ENCODE measurements at places on chromosomes 6 and 20.
A peak's percentile ranks its signal among the peaks of the same experiment; 100 is the strongest.

DNA sequence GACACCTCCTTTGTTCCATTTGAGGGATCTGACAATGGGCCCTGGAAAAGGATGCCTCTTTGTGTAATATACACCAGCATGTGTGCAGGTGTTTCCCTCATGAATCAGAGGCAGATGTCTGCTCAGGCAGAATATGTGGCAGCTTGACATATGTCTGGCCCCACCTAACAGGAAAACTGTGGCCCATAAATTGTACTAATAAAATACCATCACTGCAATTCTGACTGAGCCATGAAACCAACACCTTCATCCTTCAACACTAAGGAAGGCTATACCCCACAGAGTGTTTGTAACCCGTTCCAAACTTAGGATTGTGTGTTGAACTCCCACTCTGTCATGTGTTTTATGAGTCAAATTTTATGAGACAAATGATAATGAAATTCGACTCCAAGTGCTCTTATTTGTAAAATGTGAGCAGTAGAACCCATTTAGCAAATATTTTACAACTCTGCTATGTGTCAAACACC lies 22.7 kb downstream of the LAMA4 start:
- no peak for DNase-seq

DNA sequence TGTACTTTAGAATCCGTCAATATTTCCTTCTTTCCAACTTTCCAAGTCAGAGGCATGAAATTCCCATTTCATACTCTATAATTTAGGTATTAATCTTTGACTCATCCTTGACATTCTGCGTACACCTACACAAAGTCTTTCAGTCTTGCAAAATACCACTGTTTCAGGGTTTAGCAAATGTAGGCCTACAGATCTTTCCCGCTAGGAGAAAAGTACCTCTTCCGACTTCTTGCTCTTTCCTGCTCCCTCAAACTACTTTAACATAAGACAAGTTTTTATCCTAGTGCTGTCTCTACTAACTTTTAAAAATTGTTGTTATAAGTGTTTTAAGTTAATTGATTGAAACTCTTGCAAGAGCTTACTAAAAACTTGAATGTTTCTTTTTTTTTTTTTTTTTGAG lies 18.3 kb upstream of the PHACTR1 start:
- no peak for DNase-seq

DNA sequence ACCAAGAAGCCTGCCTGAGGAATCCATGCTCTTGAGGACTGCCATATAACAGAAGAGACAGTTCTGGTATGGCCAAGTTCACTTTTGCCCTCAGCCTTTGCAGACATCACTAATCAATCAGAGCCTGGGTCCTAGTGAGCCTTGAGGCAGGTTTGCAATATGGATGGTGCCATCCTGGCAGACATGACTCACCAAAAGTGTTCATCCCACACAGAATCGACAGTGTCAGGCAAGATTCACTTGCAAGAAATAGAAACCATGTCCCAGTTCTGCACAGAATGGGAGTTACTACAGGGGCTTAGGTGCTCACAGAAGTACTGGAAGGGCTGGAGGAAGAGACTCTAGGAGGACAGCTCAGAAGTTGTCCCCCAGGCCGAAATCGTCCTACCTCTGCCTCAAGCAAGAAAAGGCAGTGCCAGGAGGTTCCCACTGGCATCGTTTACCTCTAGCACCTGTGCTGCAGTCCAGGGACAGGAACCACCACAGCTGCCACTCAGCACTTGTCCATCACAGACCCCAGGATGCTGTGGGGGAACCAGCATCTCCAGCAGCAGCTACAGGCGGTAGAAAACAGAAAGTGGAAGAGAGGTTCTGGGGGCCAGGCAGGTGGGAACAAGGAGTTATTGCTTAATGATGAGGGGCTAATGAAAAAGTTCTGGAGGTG lies 42.6 kb upstream of the PHACTR3 start:
- no peak for DNase-seq

DNA sequence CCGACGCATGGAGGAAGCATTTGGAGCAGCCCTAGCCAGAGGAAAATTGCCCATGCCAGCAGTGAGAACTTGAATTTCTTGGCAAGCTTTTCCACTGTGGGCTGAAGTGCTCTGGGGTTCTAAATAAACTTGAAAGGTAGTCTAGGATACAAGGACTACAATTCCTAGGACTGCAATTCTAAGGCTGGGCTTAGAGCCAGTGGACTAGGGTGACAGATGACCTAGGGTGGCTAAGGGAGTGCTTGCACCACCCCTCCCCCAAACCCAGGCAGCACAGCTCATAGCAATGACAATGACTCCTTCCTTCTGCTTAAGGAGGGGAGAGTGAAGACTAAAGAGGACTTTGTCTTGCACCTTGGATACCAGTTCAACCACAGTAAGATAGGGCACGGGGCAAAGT lies 122.3 kb downstream of the THBS2 start:
- no peak for DNase-seq

- no peak for DNase-seq
Measured at GRCh38 chr20:21982559-21982958, 277.1 kb downstream of the PAX1 start.

DNA sequence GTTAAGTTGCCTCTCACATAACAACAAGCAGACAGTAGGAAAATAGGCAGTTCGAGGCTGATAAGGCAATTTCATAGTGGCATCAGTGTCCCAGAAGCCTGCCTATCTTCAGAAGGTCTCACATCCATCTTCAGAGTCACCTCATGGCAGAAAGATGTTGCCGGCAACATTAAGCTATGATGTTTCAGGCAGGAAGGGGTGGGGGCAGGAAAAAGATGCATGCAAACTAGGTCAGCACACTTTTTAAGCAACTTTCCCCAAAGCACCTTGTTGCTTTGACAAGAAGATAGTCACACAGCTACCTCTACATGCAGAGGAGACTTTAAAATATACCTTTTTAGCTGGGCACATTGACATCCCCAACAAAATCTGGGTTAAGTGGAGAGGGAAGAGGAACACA lies 43.2 kb upstream of the SMIM8 start:
- DNase-seq, result no peak

GRCh38 chr6:143608906-143609305 lies 68.9 kb upstream of the PHACTR2 start:
- DNase-seq, result no peak

DNA sequence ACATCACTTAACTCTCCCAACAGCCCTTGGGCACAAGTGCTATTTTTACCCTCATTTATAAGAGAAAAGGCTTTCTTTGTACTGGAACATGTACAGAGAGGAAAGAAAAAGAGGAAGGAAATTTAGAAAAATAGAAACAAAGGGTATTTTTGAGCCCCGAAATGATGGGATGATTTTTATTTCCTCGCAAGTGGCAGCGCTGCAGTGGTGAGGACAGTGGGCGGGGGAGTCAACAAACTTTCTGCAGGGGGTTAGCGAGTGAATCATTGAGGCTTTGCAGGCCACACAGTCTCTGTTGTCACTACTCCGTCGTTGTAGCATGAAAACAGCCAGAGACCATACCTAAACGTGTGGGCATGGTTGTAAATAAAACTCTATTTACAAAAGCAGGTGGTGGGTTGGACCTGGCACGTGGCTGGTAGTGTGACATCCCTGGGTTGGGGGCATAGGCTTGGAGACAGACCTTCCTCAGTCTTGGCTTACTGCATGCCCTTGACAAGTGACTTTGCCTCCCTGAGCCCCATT lies 25.5 kb upstream of the OCSTAMP start:
- no peak for DNase-seq

DNA sequence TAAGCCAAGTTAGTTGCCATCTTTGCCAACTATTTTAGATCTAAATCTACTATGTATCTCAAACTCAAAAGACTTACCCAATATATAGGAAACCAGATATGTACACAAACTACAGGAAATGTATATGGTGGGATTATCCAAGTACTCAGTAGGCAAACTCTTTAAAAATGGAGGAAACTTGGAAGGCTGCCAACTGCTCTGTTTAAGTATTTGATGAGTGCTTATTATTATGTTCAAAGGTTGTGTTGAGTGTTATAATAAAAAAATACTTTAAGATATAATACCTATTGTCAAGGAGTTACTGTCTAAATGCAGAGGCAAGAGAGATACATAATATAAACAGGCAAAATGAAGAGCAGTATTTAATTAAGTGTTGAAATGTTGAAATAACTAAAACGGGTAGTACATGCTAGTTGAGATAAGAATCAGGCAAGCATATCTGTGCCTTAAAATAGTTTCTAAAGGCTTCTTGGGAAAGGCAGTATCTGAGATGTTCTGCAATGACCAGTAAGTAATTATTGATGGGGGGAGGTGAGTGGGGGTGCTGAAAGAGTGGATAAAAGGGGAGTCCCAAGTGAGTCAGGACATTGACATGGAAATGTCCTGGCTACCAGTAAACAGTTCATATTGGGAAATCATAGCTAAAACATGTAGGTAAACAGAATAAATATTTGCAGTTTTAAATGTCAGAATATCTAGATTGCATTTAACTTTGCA lies 6.5 kb upstream of the DST start:
- no peak for DNase-seq

DNA sequence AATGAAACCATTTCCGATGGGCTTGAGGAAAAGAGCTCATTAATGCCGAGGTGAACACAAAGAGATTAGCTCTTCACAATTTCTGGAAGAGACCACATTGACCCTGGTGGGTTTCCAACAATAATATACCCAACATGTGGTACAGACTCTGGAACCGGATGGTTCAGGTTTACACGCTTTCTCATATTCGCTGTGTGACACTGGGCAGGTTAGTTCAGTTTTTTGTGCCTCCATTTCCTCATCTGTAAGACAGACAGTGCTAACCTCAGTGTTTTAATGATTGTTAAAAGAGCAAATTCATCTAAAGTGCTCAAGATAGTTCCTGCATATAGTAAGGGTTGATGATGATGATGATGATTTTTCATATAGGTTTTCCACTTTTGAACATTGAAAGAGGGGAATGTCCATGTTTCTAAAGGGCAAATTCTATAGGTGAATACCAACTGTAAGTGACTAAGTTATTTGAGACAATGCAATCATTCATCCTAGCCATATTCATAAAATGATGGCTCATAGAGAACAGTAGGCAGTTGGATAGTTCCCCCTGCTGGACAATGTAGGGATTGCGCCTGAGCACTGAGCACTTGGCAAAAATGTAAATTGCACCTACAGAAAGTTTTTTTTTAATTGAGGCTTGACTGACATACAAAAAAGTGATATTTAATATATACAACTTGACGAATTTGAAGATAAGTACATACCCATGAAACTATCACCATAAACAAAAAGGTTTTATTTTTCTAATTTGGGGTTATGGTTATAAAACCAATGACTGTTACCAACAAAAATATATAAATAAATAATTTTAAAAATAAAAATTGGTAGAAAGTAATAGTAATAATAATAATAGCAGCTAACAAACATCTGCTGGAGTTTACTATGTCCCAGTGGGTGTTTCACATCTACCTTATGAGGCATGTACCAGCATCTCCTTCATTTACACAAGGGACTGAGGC lies 2.1 kb upstream of the PERP start:
- peak; percentile 66 for DNase-seq

DNA sequence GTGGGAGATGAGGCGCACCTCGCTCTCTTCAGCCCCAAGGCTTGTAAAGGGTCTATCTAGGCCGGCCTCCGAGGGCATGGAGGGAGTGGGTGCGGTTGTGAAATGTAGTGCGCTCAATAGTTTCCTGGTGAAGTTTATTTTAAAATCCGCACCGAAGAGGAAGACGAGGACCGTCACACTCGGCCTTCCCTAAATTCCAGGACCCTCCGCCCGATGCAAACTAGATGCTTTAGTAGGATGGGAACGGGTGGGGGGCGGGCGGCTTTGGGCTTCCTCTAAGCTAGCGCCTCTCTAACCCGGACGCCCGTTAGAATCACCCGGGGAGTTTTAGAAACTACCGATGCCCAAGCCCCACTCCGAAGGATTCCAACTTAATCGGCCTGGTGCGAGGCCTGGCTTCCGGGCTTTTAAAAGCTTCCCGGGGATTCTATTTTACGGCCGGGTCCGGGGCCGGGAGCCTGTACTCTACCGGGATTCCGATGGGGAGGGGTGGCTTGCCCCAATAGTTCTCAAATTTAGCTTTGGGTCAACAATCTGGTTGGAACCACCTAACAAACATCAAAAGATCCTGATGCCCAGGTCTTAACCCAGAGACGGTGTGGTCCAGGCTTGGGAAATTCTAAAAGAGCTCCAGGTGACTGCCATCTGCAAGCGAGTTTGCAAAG lies 548 bp upstream of the BCAS4 start:
- DNase-seq, result no peak

GRCh38 chr6:89284963-89285735 lies 29.9 kb downstream of the GABRR2 start:
- DNase-seq, result no peak

DNA sequence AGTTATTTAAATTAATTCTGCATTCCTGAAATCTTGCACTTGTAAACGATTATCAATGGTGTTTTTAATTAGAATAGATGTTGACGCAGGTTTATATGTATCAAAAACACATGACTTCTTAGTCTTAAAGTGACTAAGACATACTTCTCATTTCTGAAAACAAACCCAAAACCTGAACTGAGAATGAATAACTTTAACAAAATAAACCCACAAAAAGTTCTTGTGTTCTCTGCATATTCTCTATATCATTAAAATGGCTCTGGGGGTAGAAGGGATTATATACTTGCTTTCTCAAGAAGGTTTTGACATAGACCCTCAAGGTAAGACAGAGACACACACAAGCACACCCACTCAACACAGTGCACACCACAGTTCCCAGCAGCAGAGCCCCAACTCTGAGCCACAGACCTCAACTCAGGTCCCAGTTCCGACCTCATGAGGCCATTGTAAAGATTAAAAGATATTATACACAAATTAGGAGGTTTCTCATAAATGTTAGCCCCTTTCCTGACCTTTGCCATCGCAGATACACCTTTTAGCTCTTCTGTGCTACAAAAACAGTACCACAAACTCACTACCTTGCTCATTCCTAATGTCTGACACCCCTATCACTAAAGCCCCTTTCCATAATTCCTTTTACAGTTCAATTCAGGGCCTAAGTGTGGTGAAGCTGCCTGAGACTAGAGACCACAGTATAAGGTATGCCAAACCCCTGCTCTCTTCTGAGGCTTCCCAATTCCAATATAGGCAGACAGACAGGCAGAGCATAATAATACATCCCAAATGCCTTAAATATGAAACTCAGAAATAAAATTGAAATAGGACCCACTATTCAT lies 267.8 kb downstream of the PTPRK start:
- DNase-seq, result no peak

- no peak for DNase-seq
Measured at GRCh38 chr6:53878808-53879207, 84.0 kb downstream of the LRRC1 start.

DNA sequence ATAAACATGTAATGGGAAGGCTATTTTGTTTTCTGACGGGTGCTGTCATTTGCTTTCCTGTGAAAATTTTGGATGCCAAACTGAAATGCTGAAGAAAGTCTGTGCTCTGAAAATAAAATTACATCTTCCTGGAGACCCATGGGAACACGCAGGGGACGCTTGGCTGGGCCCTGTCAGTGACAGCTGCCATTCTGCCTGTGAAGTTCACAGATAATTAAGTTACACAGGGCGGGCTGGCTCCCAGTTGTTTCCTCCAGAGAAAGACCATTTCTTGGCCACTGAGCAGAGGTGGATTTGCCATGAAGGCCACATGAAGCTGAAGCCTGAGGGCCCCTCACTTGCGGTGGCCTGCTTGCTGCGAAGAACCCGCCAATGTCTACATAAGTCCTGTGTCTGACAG lies 93.5 kb downstream of the TMEM170B start:
- no peak for DNase-seq

Measured in right hindlimb (tissue), 1 donor.